T-cell (primary cell): ENCODE measurements at places on chromosomes 6 and 20.

DNA sequence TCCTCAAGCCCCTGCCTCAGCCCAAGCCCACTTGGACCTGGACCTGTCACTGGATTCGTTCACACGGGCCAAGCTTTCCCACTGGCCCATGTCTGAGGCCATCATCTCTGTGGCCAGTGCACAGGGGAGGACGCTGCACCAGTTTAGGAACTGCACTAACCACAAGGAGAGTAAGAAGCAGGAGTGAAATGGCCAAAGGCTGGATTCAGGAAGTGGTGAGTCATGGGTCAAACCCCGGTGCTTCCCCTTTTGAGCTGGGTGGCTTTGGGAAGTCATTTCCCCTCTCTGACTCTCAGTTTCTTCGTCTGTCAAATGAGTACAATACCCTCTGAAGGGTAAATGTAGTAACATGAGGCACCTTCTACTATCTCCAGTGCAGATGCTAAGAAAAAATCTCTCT lies 87.9 kb downstream of the CD40 start:
- DNase-seq = no peak

GRCh38 chr6:42978487-42978838 lies 518 bp downstream of the PEX6 start:
- DNase-seq = no peak

- DNase-seq = no peak
These were observed 57.6 kb downstream of the CPNE5 start for GRCh38 chr6:36781669-36782068.

- no peak for DNase-seq
These were observed 223.2 kb downstream of the ERMARD start for GRCh38 chr6:169974663-169975062.

DNA sequence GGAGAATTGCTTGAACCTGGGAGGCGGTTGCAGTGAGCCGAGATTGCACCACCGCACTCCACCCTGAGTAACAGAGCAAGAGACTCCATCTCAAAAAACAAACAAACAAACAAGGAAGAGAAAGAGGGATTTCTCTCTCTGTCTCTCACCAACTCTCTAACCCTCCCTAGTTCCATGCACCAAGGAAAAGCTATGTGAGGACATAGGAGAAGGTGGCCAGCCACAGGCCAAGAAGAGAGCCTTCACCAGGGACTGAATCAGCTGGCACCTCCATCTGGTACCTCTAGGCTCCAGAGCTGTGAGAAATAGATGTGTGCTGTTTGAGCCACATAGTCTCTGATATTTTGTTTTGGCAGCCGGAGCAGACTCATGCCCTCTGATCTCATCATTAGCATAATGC lies 9.0 kb upstream of the FAM110A start:
- no peak for DNase-seq

DNA sequence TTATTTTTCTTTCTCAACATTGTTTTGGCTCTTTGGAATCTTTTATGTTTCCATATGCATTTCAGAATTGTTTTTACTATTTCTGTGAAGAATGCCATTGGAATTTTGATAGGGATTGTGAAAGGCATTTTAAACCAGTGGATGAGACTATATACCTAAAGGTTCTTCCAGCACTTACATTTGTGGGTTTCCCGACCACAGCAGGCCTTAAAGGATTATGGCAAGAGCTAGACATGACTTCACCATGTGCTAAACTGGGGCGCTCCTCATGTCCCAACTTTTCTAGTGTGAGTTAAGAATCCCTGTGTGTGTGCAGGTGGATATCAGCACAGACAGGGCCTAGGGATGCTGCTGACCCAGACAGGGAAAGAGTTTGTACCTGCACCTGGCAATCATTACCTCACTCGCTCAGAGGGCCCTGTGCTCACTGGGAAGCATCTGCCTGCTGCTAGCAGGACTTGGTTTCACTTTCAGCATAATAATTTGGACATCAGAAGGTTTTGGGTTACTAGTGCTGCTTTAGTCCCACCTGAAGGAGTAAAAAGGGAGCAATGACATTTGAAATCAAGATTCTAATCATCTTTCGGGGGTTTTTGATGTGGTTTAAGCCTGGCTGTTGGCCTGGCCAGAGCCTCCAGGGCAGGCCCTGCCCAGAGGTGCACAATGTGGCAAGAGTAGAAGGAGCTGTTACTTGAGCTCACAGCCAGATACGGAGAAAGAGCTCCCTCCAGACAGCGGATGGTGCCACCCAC lies 137.1 kb downstream of the CDC5L start:
- no peak for DNase-seq

DNA sequence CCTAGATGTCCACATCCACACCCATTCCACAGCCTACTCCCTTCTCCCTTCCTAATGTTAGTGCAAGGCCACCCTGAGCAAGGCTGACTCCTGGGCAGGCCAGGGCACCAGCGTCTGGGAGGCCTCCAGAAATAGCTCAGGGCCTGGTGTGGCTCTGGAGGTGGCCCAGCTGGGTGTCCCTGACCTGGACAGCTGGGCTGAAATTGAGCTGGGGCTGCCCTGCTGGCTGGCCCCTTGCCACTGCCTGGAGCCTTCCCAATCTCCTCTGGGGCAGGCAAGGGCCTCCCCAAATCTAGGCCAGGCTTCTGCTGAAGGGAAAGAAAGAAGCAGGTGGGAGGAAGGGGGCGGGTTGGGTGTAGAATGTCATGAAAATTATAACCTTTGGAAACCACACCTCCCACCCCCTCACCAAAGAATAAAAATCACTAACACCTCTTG lies 2.1 kb downstream of the FAM110A start:
- no peak for DNase-seq

DNA sequence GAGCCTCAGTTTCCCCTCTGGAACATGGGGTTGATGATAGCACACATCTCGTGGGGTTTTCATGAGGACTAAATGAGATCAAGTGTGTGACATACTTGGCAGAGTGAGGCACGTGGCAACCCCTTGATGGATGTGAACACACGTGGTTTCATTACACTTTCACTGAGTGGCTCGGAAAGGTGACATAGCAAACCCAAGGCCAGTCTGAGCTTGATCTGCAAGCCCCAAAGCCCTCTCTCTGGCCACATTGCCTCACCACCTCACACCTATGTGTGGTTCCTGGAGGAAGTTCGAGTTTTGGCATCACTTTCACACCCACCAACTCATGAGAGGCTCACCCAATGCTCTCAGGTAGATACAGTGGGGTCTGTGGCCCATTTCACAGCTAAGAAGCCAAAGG lies 60.0 kb downstream of the CPNE5 start:
- no peak for DNase-seq

DNA sequence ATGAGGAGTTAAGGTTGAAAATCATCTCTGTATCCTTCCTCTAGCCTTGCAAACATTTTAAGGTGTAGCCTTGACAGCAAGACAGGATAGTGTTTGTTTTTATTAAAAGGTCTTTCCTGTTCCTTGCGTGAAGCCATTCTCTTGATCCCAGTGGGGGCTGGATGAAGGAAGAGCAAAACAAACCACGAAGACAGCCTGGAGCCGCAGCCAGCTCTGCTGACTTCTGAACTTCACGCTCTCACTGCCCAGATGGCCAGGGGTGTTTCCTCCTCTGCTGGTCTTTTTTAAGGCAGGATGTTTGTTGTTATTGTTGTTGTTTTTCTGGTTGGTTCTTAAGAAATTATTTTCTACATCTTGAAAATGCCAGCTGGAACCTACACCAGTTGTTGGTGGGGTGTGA lies 156.4 kb downstream of the MTHFD1L start:
- DNase-seq = no peak

DNA sequence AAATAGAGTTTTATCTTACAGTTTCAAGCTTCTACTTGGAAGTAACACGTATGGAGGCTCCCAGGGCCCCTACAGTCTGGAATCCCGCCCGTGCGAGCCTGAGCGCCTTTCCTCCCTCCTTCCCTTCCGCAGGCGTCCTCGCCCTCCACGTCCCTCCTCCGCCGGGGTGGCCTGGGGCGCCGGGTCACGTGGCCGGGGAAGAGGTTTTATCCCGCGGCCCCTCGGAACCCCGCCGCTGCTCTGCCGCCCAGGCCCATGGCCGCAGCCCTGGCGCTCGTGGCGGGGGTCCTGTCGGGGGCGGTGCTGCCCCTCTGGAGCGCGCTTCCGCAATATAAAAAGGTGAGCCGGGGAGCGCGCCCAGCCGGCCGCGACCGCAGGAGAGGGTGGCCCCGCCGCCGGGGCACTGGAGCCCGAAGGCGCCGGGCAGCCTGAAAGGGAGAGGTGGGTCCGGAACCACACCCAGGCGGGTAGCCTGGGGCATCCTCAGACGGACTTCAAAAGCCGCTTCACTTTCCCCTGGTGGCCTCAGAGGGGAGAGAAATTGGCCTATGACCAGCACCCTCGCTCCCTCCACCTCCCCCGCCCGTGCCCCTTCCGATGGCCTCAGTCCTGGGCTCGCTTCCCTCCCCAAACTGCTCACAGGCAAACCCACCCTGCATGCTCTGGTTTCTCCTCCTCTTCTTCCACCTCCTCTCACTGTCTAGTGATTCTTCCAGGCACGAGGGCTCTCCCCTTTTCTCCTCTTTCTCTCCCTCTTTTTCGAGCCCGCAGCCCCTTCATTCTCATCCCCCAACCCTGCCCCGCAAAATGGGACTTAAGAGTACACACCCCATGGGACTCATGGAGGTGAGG lies at the start of gene CLPSL2:
TSS of gene CLPSL2 (plus strand) at position 235 of the 852 bp plus-strand sequence. CDS start at position 256, 21 bp downstream.
- no peak for DNase-seq

- DNase-seq = no peak
These were observed 571.7 kb downstream of the DHX35 start for GRCh38 chr20:39533858-39534257.

DNA sequence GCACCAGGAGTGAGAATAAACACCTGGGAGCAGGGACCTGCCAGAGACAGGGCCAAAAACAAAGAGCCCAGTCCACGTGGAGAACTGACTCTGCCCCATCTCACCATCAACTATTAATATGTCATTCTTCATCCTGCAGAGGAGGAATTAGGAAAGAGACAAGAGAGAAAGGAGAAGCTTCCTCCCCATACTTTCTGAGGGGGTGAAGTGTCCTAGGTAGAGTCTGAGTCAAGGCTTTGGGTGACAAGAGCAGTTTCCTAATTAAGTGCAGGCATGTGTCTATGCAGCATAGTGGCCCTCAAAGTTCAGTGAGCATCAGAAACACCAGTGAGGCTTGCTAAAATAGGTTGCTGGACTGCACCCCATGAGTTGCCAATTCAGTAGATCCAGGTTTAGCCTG lies 40.7 kb upstream of the BMP2 start:
- DNase-seq = no peak

DNA sequence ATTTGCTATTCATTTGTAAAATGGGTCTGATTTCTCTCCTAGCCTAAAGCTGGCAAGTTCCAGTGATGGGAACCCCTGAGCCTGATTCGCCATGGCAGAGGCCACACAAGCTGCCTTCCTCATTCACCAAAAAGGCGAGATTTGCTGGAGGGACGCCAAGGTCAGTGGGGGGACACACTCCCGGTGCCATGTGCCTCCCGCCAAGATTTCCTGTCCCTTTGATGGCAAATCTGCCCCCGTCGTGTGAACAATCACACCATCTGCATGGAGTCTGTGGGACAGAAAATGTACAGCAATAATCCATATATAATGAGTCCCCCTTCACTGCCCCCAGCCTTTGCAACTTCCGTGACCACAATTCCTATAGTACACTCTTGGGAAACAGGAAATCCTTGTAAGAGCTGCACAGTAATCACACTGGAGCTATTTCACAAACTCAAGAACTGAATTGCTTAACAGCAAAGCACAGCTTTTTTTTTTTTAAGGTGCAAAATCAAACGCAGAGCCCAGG lies 15.7 kb upstream of the IGF2R start:
- no peak for DNase-seq

DNA sequence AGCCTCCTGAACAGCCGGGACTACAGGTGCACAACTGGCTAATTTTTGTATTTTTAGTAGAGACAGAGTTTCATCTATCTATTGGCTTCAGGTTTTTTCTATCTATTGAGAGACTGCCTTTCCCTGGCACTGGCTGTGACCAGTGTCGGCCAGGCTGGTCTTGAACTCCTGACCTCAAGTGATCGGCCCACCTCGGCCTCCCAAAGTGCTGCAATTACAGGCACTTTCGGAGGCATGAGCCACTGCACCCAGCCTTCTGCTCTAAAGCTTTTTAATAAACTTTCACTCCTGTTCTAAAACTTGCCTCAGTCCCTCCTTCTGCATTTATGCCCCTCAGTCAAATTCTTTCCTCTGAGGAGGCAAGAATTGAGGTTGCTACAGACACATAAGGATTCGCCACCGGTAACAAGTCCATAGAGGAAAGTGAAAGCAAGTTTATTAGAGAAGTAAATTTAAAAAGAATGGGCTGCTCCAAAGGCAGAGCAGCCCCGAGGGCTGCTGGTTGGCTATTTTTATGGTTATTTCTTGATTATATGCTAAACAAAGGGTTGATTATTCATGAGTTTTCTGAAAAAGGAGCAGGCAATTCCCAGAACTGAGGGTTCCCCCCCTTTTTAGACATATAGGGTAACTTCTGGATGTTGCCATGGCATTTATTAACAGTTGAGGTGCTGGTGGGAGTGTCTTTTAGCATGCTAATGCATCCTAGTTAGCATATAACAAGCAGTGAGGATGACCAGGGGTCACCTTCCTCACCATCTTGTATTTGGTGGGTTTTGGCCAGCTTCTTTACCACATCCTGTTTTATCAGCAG lies 44.8 kb upstream of the RNGTT start:
- DNase-seq = no peak

GRCh38 chr20:10632721-10633509 lies 40.9 kb downstream of the JAG1 start:
- DNase-seq = no peak

GRCh38 chr20:25033924-25034300 lies 24.0 kb downstream of the ACSS1 start:
- DNase-seq = no peak

GRCh38 chr6:160668589-160668988 lies 4.5 kb upstream of the LPA start:
- DNase-seq = no peak

- peak; percentile 32 for DNase-seq
These were observed 1.0 kb downstream of the CALHM6 start for GRCh38 chr6:116461932-116462885.

GRCh38 chr6:162680871-162681270 lies 46.7 kb downstream of the PRKN start:
- DNase-seq = no peak

- no peak for DNase-seq
These were observed 33.8 kb downstream of the PHACTR1 start for GRCh38 chr6:12750416-12750815.

- DNase-seq = no peak
These were observed 114.8 kb downstream of the MOXD1 start for GRCh38 chr6:132286298-132287019.

DNA sequence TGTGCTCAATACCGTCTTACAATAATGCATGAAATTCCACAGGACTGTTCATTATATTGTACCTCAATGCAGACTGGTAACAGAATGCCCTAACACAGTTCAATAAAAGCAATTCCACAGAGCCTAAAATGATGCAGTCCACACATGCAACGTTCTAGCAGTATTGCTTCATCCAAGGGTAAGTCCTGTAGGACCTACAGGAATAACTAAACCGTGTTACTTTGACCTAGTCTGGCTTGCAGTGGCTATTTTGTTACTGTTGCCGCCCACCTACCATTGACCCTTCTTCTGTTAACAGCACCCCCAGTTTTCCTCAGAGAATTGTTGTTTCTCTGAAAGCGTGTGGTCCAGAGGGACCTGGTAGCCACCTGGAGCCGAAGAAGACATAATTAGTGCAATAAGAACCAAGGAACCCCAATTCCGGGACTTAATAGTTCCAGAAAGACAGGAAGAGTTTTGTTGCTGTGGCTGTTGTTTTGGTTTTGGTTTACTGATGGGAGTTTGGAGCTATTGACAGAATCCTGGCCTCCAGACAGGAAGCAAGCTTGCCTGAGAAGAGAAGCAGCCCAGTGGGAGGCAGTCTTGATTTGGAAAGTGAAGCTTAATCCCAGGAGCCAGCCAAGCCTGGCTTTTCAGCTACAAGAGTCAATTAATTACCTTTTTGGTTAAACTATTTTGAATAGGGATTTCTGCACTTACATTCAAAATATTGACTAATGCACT lies 91.3 kb downstream of the FRK start:
- no peak for DNase-seq

- DNase-seq = no peak
These were observed 95.3 kb upstream of the MAN1A1 start for GRCh38 chr6:119444642-119445557.
